ENCODE measurements at places on chromosomes 13 and 19. TPM values are rescaled to one million over a fixed set of nuclear protein-coding genes. Genes with fewer than 3 reads are reported as not detected.
A peak's percentile ranks its signal among the peaks of the same experiment; 100 is the strongest.

- peaks cover 34% of the 10 kb centered on the region for H3K27me3 ChIP-seq
- peak overlapping the region; percentile 76 for H3K4me3 ChIP-seq
- peaks cover 19% of the 10 kb centered on the region for H3K4me1 ChIP-seq
- peaks cover 3% of the 10 kb centered on the region for H3K36me3 ChIP-seq
Observed at GRCh38 chr19:55454787-55455243, 6.6 kb downstream of the ISOC2 start.

DNA sequence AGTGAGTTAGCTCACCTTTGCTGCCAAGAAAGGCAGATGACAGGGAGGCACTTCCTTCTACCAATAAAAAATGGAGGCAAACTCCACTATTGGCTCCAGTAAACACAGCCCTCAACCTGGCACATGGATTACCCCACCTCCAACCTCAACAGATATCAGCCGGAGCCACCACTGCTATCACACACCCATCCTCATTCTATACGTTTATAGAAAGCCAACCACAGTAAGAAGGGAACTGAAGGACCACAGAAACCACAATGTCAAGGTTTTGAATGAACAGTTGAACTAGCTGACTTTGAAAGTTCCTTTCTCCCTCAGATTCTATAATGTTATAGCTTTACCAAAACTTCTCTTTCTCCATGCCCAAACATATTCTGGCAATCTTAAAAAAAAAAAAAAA, 526.2 kb downstream of the UQCRFS1 start:
- no peaks in the 10 kb centered on the region for H3K27me3 ChIP-seq
- H3K4me3 ChIP-seq: no peak overlapping the region
- DNase-seq: no peak
- peaks cover 10% of the 10 kb centered on the region for H3K4me1 ChIP-seq

- H3K27ac ChIP-seq: no peak overlapping the region
- no peaks in the 10 kb centered on the region for H3K27me3 ChIP-seq
- H3K36me3 ChIP-seq: no peaks in the 10 kb centered on the region
- no peak for DNase-seq
- H3K4me1 ChIP-seq: no peaks in the 10 kb centered on the region
- no peak overlapping the region for H3K4me3 ChIP-seq
Observed at GRCh38 chr13:20301403-20302071, 69.4 kb upstream of the GJB6 start.

GRCh38 chr19:41144403-41144802, 30.2 kb downstream of the CYP2F1 start:
- H3K4me3 ChIP-seq: no peak overlapping the region
- peak; percentile 80 for DNase-seq
- H3K27me3 ChIP-seq: peaks cover 21% of the 10 kb centered on the region
- no peaks in the 10 kb centered on the region for H3K36me3 ChIP-seq

DNA sequence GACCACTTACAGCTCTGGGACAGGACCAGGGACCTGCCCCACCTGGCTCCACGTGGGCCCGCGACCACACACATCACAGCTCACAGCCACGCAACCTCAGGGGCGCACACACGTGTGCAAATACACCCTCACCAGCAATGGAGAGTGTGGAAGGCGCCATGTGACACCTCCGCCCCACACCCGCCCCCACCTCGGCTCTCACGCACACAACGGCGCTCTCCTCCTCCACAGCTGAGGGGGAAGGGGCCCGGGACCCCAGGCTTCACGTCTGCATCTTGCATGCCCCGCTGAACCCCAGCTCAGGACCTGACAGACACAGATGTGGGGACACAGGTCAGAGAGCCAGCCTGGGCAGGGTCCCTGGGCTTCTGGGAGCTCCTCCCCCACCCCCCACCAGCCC, 6.4 kb upstream of the SHISA7 start:
- H3K4me3 ChIP-seq: no peak overlapping the region
- no peak overlapping the region for H3K27ac ChIP-seq
- no peaks in the 10 kb centered on the region for H3K36me3 ChIP-seq
- no peak for DNase-seq
- peaks cover 53% of the 10 kb centered on the region for H3K27me3 ChIP-seq

DNA sequence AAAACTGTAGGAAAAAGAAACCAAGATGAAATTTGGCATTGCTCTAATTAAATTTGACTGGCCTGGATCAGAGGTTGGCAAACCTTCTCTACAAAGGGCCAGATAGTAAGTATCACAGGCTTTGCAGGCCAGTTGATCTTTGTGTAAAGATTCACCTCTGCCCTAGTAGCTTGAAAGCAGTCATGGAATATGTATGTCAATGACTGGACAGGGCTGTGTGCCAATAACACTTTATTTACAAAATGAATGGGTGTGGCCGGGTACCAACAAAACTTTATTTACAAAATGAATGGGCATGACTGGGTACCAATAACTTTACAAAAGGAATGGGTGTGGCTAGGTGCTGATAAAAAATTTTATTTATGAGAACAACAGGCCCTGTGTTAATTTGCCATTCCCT, 20.0 kb downstream of the SIN3B start:
- H3K27ac ChIP-seq: no peak overlapping the region
- no peak overlapping the region for H3K4me3 ChIP-seq
- no peaks in the 10 kb centered on the region for H3K27me3 ChIP-seq
- no peak for DNase-seq
- H3K4me1 ChIP-seq: no peaks in the 10 kb centered on the region
- peaks cover 7% of the 10 kb centered on the region for H3K36me3 ChIP-seq

GRCh38 chr19:19487950-19488874, 27.1 kb downstream of the TSSK6 start:
- peak overlapping the region; percentile 83 for H3K4me3 ChIP-seq
- peak overlapping the region; percentile 99 for H3K27ac ChIP-seq
- no peaks in the 10 kb centered on the region for H3K36me3 ChIP-seq
- H3K4me1 ChIP-seq: peaks cover 34% of the 10 kb centered on the region
- DNase-seq: no peak
- H3K27me3 ChIP-seq: no peaks in the 10 kb centered on the region

- no peaks in the 10 kb centered on the region for H3K27me3 ChIP-seq
- no peak for DNase-seq
- peak overlapping the region; percentile 89 for H3K27ac ChIP-seq
- H3K4me3 ChIP-seq: no peak overlapping the region
- peaks cover 20% of the 10 kb centered on the region for H3K4me1 ChIP-seq
- no peaks in the 10 kb centered on the region for H3K36me3 ChIP-seq
Observed at GRCh38 chr19:50468818-50469217, 7.5 kb upstream of the EMC10 start.

DNA sequence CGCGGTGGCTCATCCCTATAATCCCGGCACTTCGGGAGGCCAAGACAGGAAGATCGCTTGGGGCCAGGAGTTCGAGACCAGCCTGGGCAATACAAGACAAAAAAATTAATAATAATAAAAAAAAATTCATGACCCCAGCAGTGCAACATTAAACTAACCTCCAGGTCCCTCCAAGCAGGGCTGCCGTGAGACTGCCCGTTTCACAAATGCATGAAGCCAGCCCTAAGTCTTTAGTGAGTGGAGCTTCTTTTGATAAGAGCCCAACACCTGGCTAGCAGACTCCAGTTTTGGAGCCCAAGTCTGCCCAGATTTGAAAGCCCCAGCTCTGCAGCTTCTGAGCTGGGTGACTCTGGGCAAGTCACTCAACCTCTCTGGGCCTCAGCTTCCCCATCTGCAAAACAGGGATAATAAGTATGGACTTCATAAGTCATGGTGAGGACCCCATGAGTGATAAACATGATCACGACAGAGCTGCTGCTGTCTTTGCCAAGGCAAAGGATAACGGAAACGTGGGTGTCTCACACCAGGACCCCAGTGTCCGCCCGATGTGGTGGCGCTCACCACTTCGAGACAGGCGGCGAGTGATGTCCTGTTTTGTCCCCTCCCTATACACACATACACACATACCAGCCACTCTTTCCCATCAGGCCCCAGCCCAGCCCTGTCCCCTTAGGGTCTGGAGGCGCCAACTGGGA, 38.4 kb upstream of the NANOS3 start:
- no peaks in the 10 kb centered on the region for H3K36me3 ChIP-seq
- no peak for DNase-seq
- H3K4me3 ChIP-seq: peak overlapping the region; percentile 57

GRCh38 chr19:17633700-17634099, 54.5 kb downstream of the UNC13A start:
- DNase-seq: no peak
- no peaks in the 10 kb centered on the region for H3K27me3 ChIP-seq
- no peak overlapping the region for H3K4me3 ChIP-seq
- H3K4me1 ChIP-seq: no peaks in the 10 kb centered on the region

DNA sequence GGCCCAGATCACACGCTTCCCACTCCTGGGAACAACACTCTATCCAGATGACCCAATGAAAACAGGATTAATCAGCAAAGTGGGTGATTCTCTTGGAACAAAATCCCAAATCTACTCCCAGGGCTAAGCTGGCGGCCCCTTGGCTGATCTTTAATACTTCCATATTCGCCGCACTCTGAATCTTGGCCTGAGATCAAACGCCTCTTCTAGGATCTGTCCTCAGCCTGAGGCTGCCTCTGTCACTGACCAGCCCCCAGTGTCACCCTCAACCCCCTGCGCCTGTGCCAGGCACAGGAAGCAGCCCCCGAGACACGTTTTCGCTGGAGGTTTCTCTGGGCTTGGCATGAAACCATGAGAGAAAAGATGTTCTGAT, 2.4 kb upstream of the CTXN1 start:
- H3K27me3 ChIP-seq: peaks cover 8% of the 10 kb centered on the region
- no peak overlapping the region for H3K27ac ChIP-seq
- peak overlapping the region; percentile 73 for H3K4me3 ChIP-seq
- no peaks in the 10 kb centered on the region for H3K36me3 ChIP-seq

GRCh38 chr19:48403606-48404005, 10.1 kb downstream of the GRIN2D start:
- no peaks in the 10 kb centered on the region for H3K36me3 ChIP-seq
- no peak for DNase-seq
- peaks cover 37% of the 10 kb centered on the region for H3K4me1 ChIP-seq
- H3K4me3 ChIP-seq: peak overlapping the region; percentile 17
- H3K27ac ChIP-seq: peak overlapping the region; percentile 21
- peaks cover 31% of the 10 kb centered on the region for H3K27me3 ChIP-seq

GRCh38 chr19:7637374-7638256, 705 bp downstream of the STXBP2 start:
- no peak overlapping the region for H3K27ac ChIP-seq
- no peaks in the 10 kb centered on the region for H3K36me3 ChIP-seq
- peaks cover 66% of the 10 kb centered on the region for H3K27me3 ChIP-seq
- H3K4me3 ChIP-seq: no peak overlapping the region
- H3K4me1 ChIP-seq: no peaks in the 10 kb centered on the region
- DNase-seq: no peak

GRCh38 chr19:3006075-3006767, 22.9 kb downstream of the TLE2 start:
- H3K27ac ChIP-seq: no peak overlapping the region
- no peak for DNase-seq
- no peak overlapping the region for H3K4me3 ChIP-seq
- H3K4me1 ChIP-seq: peaks cover 5% of the 10 kb centered on the region

GRCh38 chr13:94595001-94595949, 677 bp downstream of the TGDS start:
- peak overlapping the region; percentile 91 for H3K27ac ChIP-seq
- H3K4me1 ChIP-seq: peaks cover 23% of the 10 kb centered on the region
- peaks cover 8% of the 10 kb centered on the region for H3K36me3 ChIP-seq

- no peak overlapping the region for H3K27ac ChIP-seq
- no peak for DNase-seq
- no peaks in the 10 kb centered on the region for H3K27me3 ChIP-seq
- H3K4me3 ChIP-seq: no peak overlapping the region
- no peaks in the 10 kb centered on the region for H3K36me3 ChIP-seq
Observed at GRCh38 chr13:62067821-62068220, 652.2 kb upstream of the PCDH20 start.

DNA sequence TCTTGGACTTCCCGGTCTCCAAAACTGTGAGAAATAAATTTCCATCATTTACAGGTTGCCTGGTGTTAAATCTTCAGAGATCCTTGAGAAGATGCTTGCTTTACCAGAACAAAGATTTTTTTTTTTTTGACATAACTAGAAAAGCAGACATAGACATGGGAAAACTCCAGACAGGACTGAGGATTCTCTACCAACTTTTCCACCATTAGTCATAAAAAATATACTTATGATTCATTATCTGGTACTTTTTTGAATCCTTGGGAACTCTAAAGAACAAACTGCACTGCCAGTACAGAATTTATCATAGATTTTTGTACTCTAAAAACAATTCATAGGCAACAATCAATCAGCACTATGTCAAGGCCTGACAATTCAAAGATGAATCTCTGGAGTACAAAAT, 487.6 kb downstream of the EFNB2 start:
- H3K36me3 ChIP-seq: peaks cover 2% of the 10 kb centered on the region
- H3K27ac ChIP-seq: no peak overlapping the region
- no peak overlapping the region for H3K4me3 ChIP-seq
- H3K4me1 ChIP-seq: peaks cover 28% of the 10 kb centered on the region

DNA sequence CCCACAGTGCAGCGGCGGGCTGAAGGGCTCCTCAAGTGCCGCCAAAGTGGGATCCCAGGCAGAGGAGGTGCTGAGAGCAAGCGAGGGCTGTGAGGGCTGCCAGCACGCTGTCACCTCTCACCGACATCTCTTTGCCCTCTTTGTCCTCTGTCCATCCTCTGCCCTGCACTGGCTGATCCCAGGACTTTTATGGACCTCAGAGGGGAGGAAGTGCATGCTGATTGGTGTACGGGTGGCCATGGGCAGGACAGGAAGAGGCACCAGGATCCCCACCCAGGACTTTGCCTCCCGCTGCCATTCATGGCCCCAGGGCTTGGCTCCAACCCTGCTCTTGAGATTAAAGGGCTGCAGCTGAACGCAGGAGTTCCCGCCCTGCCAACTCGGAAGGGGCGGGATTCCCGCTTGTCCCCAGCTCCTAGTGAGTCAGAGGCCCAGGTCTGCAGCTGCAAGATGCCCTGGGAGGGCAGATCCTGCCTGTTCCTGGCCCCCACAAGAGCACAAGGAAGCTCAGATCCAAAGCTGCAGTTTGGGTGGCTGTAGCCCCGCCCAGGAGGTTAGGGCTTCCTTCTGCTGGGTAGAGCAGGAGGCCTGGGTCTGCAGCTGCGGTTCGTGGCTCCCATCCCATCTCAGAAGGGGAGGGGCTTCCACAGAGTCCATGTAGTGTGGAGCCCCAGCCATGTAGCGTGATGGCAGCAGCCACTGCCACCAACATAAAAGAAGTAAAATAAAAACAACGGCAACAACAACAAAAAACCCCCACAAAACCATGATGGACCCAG, 1716.7 kb downstream of the SLITRK1 start:
- H3K4me1 ChIP-seq: no peaks in the 10 kb centered on the region
- DNase-seq: no peak
- no peak overlapping the region for H3K4me3 ChIP-seq
- no peaks in the 10 kb centered on the region for H3K27me3 ChIP-seq
- H3K36me3 ChIP-seq: no peaks in the 10 kb centered on the region

GRCh38 chr19:46813839-46814358, 25.5 kb upstream of the SLC1A5 start:
- H3K27ac ChIP-seq: no peak overlapping the region
- DNase-seq: no peak

GRCh38 chr13:86121881-86122280, 322.7 kb upstream of the SLITRK6 start:
- no peaks in the 10 kb centered on the region for H3K36me3 ChIP-seq
- no peaks in the 10 kb centered on the region for H3K4me1 ChIP-seq
- no peak for DNase-seq
- H3K27me3 ChIP-seq: no peaks in the 10 kb centered on the region
- H3K27ac ChIP-seq: no peak overlapping the region

NCAN gene
- 13.8 TPM for total RNA-seq

TMC4 gene
- not detected for total RNA-seq

OR10H1 gene
- total RNA-seq: not detected

PTH2 gene
- total RNA-seq: not detected

ZNF358 gene
- total RNA-seq: 75.6 TPM

ZNF331 gene
- 41.7 TPM for total RNA-seq

IRGC gene
- not detected for total RNA-seq

CYP2A7 gene
- not detected for total RNA-seq

EXOC3L2 gene
- 1.1 TPM for total RNA-seq

APOC1 gene
- total RNA-seq: 24.9 TPM

ZNF563 gene
- total RNA-seq: 2.4 TPM

IGFL2 gene
- not detected for total RNA-seq

SERPINE3 gene
- total RNA-seq: not detected

CAMSAP3 gene
- 13.7 TPM for total RNA-seq
